ENCODE measurements at places on chromosomes 1 and 21.

DNA sequence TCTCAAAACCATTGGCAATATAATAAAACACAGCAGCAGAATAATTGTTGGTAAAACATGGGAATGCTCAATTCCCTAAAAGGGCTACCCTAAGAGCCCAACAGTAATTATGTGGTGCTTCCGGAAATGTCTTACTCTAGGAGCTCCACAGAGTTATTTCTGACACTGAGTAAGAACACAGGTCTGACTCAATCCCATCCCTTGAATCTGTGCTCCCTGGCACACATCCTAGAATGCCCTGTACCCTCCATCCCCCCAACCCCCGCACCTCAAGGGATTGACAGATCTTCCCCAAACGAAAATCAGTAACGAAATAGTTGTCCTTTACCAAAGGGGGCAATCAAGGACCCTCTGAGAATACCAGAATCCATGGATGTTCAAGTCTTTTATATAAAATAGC lies 71.9 kb downstream of the SMYD2 start:
- no peak for DNase-seq

DNA sequence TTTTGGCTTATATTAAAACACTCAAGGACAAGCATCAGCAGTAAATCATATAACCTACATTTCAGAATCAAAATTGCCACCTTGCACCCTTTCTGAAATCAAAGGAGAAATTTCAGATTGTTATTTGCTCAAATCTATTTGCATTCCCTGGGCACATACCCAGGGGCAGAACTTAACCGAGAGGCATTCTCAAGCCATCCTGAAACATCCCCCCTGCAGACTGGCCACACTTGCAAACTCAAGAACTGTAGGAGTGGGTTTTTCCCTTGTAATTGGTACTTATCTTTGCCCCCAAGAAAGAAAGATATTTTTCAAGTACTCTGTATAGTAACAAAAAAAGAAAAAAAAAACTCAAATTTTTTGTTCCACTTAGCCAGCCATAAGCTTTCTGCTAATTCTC lies 213.6 kb upstream of the ESRRG start:
- DNase-seq = no peak

DNA sequence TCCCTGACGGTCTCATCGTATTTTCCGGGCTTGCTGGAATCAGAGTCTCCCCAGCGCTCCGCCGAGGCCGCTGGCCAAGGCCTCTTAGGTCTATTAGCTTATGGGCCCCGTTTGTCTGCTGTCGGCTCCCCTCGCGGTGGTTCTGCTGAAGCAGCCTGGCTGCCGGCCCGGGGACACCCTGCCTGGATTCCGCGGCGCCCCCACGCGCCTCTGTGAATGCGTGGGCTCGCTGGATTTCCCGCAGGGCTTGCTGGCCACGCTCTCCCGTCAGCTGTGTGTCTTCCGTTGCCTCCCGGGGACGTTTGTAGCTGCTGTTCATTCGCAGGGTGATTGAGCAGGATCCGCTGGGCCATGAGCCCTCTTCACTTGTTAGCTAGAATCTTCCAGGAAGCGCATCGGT lies 8.4 kb downstream of the LRRC3 start:
- peak; percentile 42 for DNase-seq

GRCh38 chr1:162612606-162613400 lies 19.5 kb upstream of the DDR2 start:
- DNase-seq = peak; percentile 69

- DNase-seq = peak; percentile 48
These were observed 65.5 kb downstream of the PRKAA2 start for GRCh38 chr1:56710646-56711045.

DNA sequence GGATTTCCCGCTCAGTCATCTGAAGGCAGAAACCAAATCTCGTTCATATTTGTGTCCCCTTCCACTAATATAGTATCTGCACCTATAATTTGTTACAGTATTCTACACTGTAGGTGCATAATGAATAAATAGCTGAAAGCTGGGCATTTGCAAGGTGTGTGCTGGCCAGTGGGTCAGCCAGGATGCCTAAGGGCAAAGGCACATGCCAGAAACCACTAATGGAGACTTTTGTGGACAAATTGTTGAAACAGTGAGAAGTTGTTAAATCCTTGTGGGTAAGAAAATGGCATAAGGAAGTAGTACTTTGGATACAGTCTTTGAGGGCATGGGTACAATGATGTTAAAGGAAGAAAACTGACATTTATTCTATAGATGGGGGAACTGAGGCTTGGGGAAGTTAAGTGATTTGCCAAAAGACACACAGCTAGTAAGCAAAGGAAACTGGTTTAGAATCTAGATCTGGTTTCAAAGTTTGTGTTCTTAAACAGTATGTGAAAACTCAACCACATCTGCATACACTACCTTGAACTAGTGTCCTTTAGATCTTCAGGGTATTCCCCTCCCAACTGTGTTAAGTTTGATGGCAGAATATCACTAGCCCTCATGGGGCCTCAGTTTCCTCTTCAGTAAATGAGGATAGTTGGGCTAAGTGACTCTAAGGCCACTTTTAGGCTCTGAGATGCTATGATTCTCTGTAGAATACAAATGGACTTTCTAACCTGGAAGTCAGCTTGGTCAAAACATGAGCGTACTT lies 26.5 kb upstream of the LRRC8C start:
- DNase-seq = no peak

GRCh38 chr1:169698976-169699375 lies 12.4 kb downstream of the SELL start:
- DNase-seq = no peak

DNA sequence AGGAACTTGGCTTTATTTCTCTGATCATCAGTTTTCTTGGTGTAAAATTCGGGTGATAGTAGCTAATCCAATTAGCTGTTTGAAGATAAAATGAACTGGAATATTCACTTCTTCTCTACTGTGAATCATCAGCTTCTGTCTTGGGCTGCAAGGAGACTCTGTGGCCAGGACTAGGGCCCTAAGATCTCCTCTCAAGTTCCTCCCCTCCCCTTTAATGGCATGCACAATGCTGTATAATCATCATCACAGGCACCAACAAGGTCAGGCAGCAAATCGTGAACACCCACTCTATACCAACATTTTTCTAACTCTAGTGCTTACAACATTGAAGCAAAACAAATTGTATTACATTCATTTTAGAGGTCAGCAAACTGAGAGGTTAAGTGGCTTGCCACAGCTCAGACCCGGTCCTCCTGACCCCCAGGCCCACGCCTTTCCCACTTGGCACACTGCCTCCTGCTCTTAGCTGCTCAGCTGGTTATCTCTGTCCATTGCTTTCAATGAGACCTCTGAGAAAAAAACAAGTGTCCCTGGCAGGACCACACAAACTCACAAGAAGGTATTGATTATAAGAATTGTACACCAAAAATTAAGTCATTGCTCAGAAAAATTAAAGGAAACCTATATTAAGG lies 31.8 kb downstream of the LRRC52 start:
- DNase-seq = no peak

GRCh38 chr1:210400043-210400840 lies 71.5 kb downstream of the HHAT start:
- DNase-seq = peak; percentile 71

GRCh38 chr1:87117761-87118368 lies 203.4 kb downstream of the HS2ST1 start:
- no peak for DNase-seq

DNA sequence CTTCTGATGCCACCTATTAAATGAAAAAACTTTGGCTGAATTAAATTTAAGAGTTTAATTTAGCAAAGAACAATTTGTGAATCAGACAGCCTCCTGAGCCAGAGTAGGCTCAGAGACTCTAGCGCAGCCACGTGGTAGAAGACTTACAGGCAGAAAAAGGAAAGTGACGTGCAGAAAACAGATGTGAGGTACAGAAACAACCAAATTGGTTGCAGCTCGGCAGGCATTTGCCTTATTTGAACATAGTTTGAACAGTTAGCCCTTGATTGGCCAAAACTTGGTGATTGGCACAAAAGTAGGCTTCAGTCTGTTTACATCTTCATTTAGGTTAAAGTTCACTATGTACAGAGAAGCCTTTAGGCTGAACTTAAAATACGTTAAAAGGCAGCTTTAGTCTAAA lies 22.9 kb downstream of the TCP10L start:
- DNase-seq = peak; percentile 89

- DNase-seq = no peak
These were observed 3.2 kb upstream of the LEMD1 start for GRCh38 chr1:205424901-205425600.

DNA sequence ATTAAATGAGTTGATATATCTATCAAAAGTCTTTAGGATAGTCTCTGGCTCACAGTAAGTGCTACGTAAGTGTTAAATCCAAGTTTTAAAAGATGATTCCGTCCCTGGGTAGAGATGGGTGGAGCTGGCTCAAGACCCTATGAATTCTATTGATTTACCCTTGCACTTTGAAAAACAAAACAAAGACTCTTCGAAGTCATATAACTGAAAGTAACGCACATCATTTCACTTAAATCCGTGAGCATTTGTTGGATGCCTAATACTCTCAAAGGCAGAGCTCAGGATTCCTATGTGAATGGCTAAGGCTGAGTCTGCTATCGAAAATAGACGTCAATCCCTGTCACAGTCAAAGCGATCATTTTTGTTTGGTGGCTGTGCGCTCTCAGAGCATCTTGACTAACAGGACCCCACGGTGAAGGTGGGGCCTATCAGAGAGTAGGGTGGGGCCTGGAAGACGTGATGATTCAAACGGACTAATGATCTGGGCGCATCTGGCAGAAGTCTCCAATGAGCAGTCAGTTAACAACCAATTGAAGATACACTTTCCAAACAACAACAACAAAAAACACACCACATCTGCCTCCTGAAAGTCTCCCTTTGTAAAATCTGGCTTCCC lies 1.2 kb upstream of the NUCKS1 start:
- peak; percentile 11 for DNase-seq

DNA sequence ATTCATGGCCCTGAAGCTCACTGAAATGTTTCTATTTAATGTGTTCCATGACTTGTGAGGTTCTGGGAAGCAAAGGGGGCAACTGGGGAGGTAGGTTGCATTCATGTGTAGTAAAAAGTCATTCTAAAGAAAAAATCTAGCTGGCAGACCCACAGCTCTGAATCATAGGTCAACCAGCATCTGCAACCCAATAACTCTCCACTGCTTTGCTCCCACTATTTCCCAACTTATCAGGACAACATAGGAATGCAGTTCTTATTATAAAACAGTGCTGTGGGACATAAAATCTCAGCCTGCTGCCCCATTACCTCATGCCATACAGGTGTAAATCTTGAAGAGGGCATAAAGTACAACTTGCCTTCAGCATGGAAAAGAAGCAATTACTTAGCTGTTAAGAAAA lies 576.1 kb upstream of the PTBP2 start:
- no peak for DNase-seq

- no peak for DNase-seq
These were observed 57.6 kb downstream of the KCNK2 start for GRCh38 chr1:215140135-215140534.

GRCh38 chr1:38892976-38893375 lies 11.6 kb upstream of the GJA9 start:
- DNase-seq = no peak

- DNase-seq = no peak
These were observed 8.4 kb upstream of the CROCC start for GRCh38 chr1:16913181-16913832.

- no peak for DNase-seq
These were observed 727.7 kb downstream of the USP25 start for GRCh38 chr21:16457498-16457897.

GRCh38 chr1:18090636-18091035 lies 17.0 kb upstream of the IGSF21 start:
- DNase-seq = no peak

DNA sequence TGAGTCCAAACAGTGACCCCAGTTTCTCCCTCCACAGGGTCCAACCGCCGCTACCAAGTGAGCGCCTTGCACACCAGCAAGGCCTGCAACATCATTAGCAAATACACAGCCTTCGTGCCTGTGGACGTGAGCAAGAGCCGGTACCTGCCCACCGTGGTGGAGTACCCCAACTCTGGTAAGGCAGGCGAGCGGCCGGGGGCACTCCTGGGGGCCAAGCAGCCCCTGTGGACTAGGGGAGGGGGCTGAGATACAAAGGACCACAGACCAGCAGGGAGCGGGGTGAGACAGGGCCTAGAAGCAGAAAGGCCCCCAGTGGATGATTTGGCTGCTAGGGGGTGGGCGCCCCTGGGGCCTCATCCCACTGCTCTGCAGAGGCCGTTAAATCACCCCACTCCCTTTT lies 54.7 kb downstream of the VWA5B1 start:
- no peak for DNase-seq

GRCh38 chr1:27395441-27396195 lies 3.2 kb downstream of the GPR3 start:
- DNase-seq = peak; percentile 80

DNA sequence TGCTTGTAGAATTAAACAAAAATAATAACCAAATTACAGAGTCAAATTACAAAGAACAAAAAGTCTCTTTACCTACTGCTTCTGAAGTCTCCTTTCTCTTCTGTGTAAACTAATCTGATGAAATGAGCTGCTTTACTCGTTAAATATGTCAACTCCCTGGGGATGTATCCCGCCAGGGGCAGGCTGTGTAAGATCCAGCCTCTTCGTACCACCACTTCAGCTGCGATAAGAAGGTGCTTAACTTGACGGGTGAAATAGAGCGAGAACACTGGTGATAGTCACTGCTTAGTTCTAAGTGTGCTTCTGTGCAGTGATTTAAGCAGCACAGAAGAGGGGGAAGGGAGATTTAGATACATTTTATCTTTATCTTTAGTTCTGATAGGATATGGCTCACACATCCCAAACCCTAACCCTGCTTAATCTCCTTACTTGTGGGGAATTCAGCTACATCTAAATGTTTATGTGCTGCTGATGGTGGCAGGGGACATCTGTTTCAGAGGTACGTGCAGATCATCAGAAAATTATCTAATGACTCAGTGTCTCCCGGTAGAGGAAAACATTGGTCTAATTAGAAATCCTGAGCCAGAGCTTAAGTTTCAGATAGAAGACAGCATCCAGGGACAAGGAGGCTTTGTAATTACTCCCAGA lies 46.0 kb downstream of the RHOU start:
- DNase-seq = peak; percentile 89

GRCh38 chr1:201566933-201567801 lies 28.2 kb downstream of the NAV1 start:
- no peak for DNase-seq

DNA sequence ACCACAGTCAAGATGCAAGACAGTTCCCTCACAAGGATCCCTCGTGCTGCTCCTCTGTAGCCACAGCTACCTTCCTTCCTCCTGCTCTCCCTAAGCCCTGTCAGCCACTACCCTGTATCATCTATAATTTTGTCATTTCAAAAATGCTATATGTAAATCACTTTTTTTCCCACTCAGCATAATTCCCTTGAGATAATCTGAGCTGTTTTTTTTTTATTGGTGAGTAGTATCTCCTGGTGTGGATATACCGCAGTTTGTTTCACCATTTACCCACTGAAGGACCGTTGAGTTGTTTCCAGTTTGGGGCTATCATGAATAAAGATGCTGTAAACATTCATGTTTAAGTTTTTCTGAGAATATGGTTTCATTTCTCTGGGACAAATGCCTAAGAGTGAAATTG lies 88.2 kb downstream of the HUNK start:
- DNase-seq = no peak

GRCh38 chr1:18142471-18142870 lies 34.9 kb downstream of the IGSF21 start:
- DNase-seq = no peak

GRCh38 chr1:221272940-221273339 lies 393.7 kb downstream of the HLX start:
- DNase-seq = peak; percentile 8
